ENCODE measurements at places on chromosomes 12 and 14.

DNA sequence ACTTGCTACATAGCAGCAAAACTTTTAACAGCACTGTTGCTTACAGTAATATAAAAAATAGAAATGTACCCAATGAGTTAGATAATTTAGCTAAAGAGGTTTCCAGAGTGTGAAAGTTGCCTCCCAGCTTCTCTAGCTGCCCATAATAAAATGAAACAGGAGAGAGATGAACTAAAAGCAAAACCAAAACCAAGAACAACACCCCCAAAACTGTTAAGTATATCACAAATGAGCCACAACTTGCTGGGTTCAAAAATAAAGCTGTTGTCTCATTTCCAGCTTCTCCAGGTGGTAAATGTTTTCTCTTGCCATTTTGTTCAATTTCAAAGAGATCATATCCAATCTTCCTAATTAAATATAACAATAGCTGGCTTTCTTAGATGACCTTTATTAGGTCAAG lies 614.0 kb downstream of the ETNK1 start:
- no peak for DNase-seq

- no peak for DNase-seq
Observed at GRCh38 chr12:11991604-11992003, 79.1 kb upstream of the BCL2L14 start.

- DNase-seq, result peak; percentile 70
Observed at GRCh38 chr12:6345319-6346091, 3.6 kb upstream of the TNFRSF1A start.

GRCh38 chr12:6437586-6437985 lies 7.2 kb upstream of the CD27 start:
- no peak for DNase-seq

- no peak for DNase-seq
Observed at GRCh38 chr12:15004421-15004820, 31.6 kb downstream of the PDE6H start.

DNA sequence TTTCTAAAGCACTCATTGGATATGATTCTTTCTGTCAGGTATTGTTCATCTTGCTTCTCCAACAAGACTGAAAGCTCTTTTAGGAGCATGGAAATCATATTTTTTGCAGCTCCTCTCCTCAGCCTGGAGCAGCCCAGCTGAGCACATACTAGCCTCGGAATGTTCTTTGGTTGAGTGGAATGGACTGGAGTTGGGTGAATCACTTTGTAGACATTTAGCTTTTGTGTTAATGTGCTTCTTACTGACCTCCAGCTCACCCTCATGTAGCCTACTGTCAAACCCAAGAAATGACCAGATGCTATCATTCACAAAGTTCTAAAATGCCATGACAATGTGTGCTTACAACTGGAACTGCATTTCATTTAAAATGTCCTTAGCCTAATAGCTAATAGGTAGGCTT lies 161.1 kb downstream of the NUAK1 start:
- DNase-seq, result no peak

DNA sequence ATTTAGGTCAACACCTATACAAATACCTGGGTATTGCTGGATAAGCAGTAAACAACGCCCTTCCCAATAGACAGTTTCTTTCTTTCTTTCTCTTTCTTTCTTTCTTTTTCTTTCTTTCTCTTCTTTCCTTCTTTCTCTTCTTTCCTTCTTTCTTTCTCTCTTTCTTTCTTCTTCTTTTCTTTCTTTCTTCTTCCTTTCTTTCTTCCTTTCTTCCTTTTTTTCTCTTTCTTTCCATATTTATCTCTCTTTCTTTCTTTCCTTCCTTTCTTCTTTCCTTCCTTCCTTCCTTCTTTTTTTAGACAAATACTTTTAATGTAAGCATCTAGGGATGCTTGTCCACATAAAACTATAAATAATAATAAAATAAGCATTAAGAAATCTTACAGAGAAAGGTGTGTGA lies 123.2 kb downstream of the KCNK10 start:
- DNase-seq, result no peak

DNA sequence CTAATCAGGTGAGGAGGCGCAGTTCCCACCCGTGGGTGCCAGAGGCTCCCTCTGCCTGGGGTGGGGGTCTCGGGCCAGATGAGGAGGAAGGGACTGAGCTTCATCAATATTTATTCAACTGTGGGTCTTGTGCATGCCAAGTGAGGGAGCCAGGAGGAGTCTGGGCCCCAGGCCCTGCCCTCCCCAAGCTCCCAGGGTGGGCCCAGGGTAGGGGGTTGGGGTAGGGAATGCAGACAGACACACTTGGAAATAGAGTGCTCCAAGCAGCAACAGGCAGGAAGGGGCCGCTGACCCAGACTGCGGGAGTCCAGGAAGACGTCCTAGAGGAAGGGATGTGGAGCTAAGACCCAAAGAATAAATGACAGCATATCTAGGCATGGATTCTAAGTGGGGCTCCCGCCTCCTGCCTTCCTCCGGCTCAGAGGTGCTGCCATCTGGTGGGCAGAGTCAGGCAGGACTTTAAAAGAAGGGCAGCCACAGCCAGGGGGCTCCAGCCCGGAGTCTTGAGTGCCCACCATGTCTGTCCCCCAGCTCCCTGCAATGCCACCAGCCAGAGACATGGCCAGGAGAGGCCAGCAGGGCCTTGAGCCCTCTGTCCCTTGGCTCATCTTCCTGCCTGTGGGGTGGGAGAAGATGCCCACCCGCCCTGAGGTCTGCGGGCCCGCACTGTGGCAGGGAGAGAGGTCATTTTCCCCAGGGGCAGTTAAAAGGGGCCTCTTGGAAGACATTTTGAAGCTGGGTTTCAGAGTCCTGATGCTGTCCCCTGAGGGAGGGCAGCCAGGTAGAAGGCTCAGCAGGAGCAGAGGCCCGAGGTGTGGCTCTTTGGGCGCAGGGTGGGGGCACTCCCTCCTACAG lies 70.1 kb downstream of the PHETA1 start:
- DNase-seq, result peak; percentile 67

- DNase-seq, result no peak
Observed at GRCh38 chr12:12722435-12723148, 5.4 kb downstream of the CDKN1B start.

GRCh38 chr12:131384544-131384855 lies 326.4 kb upstream of the SFSWAP start:
- DNase-seq, result no peak

DNA sequence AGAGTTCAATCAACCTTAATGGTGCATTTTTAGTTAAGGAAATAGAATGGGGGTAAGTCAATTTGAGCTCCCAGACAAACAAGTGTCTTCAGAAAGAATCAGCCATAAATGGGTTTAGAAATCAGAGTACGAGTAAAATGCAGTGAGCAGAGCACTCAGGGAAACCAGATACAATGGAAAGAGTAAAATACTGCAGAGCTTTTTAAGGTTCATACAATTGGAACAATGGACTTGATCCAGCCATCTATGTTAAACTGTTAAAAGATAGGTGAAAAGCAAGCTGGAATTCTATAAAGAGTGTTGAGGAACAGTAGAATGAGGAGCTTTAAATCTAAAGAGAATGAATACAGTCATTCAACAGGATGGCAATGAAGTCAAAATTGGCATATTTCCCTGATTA lies 23.8 kb upstream of the PCNX4 start:
- DNase-seq, result no peak

DNA sequence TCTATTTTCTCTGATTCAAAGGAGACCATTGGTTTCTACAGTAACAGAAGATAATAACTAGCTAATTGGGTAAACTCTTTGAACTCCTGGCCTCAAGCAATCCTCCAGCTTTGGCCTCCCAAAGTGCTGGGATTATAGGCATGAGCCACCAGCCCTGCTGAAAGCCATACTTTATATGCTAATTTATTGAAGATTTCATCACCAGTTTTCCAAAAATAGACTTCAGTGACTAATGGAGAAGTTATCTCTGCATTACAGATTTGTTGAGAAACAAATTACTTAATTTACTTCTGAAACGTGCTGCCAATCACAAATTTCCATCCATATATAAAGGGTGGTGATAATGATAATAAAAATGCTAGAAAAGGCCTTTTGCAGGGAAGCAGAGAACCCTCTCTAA lies 1758.1 kb upstream of the SEL1L start:
- no peak for DNase-seq

- DNase-seq, result no peak
Observed at GRCh38 chr12:42696406-42697149, 107.0 kb upstream of the PRICKLE1 start.

DNA sequence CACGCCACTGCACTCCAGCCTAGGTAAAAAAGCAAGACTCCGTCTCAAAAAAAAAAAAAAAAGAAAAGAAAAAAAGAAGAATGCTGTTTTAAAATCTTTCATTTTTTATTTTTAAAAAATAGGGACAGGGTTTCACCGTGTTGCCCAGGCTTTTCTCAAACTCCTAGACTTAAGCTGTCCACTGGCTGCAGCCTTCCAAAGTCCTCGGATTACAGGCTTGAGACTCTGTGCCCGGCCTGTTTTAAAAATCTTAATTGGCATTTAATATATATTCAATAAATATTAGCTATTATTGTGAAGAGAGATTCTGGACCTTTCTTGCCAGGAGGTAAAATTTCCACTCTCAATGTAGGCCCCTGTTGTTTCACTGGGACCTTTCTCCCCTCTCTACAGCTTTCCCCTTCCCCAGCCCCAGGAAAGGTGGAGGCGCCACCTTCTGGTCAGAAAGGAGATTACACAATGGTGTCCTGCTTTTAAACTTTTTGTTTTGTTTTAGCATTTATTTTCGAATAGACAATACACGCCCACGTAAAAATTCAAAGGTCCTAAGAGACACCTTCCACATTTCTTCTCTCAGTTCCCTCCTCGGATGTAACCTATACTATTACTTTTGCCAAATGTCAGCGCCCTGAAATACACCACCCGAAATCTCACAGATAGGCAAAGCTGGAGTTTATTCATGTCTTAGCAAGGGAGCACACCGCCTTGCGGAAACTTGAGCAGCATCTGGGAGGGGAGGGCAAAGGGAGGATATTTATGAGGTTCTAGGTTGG lies 23.8 kb upstream of the PHC1 start:
- DNase-seq, result peak; percentile 58

DNA sequence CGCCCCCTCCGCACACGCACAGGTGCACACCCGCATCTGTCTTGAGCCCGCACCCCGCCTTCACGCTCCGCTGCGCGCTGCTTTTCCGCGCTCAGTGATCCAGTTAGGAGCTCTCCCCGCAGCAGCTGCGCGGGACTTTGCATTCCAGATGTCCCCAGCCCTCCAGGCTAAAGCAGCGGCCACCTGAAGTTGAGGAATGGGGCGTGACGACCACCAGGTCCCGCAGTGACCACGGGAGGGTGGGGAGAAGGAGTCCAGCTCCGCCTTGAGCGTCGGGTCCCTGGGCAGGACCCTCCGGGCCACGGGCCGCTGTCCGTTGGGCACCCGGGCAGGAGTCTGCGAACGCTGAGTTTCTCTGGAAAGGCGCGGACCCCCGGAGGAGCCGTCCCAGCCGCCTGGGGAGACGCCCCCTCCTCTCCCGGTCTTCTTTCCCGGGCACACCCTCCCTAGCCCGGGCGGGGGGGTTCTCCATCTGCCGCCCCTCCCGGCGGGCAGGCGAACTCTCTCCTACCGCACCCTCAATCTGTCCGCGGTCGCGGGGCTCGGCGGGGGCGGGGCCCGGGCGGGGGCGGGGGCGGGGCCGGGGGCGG lies 334 bp upstream of the TMEM132C start:
- no peak for DNase-seq

DNA sequence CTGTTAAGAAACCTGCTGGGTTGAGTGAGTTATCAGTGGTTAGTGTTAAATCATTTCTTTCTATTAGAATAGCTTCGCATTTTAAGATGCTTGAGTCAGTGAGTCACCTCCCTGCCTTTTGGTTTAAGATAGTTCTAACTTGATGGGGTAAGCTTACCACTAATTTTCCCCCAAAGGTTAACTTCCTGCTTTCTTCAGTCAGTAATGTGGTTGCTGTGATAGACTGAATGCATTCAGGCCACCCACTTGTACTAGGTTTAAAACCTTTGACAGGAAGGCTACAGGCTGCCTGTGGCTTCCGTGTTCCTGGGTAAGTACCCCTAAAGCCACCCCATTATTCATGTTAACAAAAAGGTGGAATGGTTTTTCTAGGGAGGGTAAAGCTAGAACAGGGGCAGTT lies 25.3 kb downstream of the CLEC2A start:
- peak; percentile 7 for DNase-seq

DNA sequence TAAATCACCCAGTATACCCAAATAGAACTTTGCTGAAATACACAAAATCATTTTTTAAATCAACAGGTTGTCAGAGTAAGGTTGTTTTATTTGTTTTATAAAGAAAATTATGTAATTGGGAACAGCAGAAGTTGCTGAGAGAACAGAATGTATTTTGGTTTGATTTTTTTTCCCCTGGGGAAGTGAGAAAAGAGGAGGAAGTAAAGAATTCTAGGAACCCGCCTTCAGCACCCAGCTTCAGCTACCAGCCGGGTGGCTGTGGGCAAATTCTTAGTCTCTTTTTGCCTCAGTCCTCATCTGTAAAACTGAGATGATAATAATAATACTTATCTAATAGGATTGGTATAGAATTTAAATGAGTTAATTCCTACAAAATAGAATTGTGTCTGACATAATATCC lies 119.4 kb downstream of the SRGAP1 start:
- DNase-seq, result no peak

DNA sequence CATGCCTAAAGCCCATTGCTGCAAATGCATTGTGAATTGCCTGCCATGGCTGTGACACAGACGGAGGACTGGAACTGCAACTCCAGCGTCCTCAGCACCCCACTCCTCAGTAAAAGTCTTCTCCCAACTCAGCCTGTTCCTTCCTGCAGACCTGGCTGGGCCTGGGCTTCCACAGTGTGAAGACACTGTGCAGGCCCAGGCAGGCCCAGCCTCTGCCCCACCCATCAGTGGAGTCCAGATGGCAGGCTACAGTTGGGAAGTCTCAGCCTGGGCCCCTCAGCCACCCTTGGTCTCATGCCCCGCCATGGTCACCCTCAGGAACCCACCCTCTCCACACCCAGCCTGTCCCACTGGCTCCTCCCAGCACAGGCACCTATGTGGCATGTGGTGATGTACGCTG lies 22.0 kb downstream of the VSX2 start:
- no peak for DNase-seq

- no peak for DNase-seq
Observed at GRCh38 chr12:43118234-43118633, 433.8 kb downstream of the ADAMTS20 start.

- DNase-seq, result no peak
Observed at GRCh38 chr12:2009623-2010022, 5.4 kb upstream of the DCP1B start.

GRCh38 chr12:23893611-23894010 lies 55.9 kb downstream of the SOX5 start:
- no peak for DNase-seq

DNA sequence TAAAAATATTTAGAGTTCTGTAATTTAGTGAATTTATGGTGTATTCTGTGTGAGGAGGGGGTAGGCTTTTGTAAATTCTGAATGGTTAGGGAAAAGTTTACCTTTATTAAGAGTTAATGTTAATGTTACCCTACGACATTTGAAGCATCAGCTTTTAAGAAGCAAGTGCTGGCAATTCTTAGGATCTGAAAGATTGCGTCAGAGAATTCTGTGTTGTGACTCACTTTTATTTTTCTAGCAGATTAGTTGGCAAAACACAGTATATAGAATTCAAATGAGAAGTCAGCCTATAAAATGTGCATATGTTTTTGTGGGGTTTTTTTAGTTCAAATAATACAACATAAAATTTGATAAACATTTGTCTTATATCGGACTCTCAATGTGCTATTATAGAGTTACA lies 97.6 kb downstream of the RAD52 start:
- DNase-seq, result no peak

- DNase-seq, result no peak
Observed at GRCh38 chr14:75630695-75631452, 29.8 kb downstream of the ERG28 start.

GRCh38 chr12:123278101-123278627 lies 6.5 kb upstream of the CDK2AP1 start:
- DNase-seq, result no peak

All from stimulated activated CD4-positive, alpha-beta T cell treated with anti-CD3 and anti-CD28 coated beads, Interleukin-15, amount 100 ng/mL, for 24 hours (primary cell).